Activated T-helper 1 cell treated with anti-CD3 and anti-CD28 coated beads, Interleukin-2, amount 50 U/mL, for 16 hours (primary cell): ENCODE measurements at places on chromosomes 3 and 15.

DNA sequence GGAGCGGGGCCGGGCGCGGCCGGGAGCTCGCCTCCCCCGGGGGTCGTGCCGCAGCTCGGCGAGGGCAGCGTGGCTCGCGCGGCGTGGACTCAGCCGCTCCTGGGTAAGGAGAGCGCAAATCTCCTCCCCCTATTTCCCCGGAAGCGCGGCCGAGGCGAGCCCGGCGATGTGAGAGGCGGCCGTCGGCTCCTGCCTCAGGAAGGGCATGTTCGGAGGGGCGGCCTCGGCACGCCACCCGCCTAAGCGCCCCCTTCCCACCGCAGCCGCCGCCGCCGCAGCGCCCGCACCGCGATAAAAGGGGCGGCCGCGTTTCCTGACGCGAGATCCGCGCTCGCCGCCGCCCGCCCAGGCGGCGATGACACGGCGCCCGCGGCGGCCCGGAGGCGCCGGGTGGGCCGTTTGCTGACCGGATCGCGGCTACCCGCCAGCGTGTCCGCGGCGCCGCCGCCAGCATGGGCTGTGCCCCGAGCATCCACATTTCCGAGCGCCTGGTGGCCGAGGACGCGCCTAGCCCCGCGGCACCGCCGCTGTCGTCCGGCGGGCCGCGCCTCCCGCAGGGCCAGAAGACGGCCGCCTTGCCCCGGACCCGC, at the start of gene PDE8A:
Gene PDE8A (plus strand): TSS at position 146 of the 590 bp plus-strand sequence. CDS start 307 bp downstream, at position 453.
- DNase-seq: peak; percentile 24

DNA sequence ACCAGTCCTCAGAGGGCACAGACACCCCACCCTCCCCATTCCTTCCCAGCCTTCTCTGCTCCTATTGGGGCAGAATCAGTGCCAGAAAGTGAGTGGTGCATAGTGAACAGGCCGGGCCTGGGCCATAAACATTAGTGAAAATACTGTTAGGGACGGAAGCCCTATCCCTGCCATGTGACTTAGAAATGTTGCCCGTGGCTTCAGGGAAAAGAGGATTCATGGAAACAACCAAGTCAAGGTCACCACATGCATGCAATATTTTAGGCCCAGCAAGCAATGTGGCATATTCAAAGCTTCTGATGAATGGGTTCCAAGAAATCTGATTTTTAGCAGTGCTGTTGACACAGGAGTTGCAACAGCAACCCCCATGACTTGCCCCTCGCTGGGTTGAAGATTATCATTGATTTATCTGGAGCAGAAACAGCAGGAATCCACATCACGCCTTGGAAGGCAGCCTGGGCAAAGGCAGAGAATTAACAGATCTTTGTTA, 52.3 kb downstream of the CCNL1 start:
- no peak for DNase-seq

DNA sequence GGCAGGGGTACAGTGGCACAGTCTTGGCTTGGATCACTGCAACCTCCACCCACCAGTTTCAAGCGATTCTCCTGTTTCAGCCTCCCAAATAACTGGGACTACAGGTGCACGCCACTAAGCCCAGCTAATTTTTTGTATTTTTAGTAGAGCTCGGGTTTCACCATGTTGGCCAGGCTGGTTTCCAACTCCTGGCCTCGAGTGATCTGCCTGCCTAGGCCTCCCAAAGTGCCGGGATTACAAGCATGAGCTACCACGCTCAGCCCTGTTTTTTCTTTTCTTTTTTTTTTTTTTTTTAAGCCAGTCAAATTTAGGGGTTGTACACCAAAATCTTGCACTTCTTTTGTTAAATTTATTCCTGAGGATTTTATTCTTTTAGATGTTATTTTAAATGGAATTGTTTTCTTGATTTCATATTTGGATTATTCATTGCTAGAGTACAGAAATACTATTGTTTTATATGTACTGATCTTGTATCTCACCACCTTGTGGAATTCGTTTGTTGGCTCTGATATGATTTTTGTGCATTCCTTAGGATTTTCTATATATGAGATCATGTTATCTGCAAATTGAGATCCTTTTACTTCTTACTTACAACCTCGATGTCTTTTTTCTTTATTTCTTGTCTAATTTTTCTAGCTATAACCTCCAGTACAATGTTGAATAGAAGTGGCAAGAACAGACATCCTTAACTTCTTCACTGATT, 65.6 kb downstream of the ZNF609 start:
- no peak for DNase-seq

DNA sequence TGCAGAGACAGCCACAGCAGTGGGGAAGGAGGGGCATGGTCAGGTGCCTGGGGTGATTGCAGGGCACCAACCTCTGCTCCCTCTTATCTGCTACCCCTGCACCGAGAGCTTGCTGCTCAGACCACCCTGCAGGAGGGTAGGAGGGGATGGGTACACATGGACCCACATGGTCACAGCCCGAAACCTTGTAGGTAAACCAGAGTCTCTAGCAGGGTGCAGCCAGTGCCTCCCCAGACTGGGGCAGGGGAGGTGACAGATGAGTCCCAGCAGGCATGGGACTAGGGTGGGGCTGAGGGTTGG, 49.2 kb downstream of the FAH start:
- DNase-seq: no peak

DNA sequence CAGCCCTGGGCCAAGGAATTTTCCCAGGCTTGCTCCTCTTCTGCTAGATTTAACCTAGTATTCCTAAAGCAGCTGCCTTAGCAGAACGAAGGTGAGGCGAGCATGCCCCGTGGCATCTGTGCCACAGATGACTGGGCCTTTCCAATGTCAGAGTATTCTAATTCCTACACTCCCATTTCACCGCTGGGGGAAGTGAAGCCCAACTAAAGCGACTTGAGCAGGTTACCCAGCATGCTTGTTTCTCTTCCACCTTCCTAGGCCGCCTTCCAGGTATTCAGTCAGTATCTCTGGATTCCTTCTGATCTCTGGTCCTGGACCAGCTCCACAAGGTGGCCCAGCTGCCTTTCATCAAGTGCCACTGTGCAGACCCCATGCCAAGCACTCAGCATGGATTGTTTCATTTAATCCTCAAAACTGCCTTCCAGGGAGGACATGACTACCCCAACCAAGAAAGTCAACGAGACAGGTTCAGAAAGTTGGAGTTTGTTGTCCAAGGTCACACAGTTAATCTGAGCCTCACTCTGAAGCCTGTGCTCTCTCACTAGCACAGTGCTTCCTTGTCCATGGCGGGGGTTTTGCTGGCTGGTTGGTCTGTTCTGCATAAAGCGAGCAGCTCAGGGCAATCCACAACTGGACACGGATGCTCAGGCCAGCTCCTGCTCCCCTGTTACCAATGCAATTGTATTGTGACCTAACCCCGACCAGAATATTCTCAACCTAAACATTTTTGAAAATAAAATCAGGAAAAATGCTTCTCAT, 15.1 kb downstream of the MYO5C start:
- no peak for DNase-seq

- no peak for DNase-seq
Observed at GRCh38 chr3:9581742-9582141, 28.1 kb upstream of the LHFPL4 start.

GRCh38 chr15:57881972-57882371, 175.5 kb downstream of the POLR2M start:
- no peak for DNase-seq

GRCh38 chr3:3307491-3307890, 128.0 kb upstream of the CRBN start:
- DNase-seq: no peak

DNA sequence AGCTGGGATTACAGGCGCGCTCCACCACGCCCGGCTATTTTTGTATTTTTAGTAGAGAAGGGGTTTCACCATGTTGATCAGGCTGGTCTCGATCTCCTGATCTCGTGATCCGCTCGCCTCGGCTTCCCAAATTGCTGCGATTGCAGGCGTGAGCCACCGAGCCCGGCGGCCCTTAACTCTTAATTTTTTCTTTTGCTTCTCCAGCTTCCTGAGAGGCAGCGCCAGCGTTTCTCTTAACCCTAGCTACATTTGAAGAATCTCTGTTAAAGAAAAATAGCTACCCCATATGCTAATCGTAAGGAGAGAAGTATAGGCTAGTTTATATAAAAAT, 465 bp upstream of the GK5 start:
- no peak for DNase-seq

DNA sequence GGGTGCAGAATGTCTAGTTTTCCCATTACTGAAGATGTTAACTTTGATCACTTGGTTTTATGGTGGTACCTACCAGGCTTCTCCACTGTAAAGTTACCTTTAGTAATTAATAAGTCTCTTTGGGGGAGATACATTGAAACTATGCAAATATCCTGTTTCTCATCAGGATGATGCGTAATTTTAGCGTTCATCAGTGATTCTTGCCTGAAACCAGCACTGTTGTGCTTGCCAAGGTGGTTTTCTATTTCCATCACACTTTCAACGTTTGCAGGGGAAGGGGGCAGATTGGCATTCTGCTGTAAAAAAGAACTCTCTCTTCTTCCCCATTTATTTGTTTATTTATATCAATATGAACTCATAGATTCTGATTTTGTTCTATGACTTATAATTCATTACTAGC, 61.0 kb downstream of the SSR3 start:
- DNase-seq: no peak

GRCh38 chr15:76338486-76339304, 2.1 kb downstream of the ISL2 start:
- DNase-seq: no peak

GRCh38 chr3:9223672-9224071, 25.8 kb downstream of the SRGAP3 start:
- DNase-seq: no peak

DNA sequence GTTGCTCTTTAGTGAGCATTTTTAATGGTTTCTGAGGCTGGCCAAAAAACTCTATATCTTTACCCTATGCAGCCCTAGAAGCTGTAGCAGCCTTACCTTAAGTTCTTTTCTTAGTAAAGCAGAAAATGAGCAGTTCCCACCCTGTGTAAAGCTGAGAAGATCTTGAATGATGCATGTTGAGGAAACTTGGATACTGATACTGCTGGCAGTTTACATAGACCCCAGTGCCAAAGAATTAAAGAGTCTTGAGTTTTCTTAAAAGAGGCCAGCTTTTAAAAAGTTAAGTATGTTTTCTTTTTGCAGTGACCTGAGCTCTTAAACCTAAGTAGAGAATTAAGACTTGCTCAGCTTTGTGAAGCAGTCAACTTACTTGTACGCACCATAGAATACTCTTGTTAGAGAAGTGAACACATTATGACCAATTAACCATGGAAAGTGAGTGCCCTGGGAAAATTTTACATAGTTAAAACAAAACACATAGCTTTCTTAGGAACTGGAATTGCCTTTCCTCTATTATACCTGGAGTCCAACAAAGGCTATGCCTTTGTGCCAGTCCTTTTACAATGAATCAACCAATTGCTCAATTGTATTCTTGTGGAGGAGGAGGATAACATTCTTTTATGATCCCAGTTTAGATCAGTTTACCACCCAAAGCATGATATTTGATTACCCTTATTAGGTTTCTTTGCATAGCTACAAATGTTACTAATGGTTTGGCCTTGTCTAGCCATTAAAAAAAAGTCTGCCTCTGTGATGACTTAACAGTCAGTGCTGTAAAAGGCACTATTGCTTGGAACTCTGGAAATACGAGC, 28.4 kb downstream of the PLS1 start:
- DNase-seq: no peak

DNA sequence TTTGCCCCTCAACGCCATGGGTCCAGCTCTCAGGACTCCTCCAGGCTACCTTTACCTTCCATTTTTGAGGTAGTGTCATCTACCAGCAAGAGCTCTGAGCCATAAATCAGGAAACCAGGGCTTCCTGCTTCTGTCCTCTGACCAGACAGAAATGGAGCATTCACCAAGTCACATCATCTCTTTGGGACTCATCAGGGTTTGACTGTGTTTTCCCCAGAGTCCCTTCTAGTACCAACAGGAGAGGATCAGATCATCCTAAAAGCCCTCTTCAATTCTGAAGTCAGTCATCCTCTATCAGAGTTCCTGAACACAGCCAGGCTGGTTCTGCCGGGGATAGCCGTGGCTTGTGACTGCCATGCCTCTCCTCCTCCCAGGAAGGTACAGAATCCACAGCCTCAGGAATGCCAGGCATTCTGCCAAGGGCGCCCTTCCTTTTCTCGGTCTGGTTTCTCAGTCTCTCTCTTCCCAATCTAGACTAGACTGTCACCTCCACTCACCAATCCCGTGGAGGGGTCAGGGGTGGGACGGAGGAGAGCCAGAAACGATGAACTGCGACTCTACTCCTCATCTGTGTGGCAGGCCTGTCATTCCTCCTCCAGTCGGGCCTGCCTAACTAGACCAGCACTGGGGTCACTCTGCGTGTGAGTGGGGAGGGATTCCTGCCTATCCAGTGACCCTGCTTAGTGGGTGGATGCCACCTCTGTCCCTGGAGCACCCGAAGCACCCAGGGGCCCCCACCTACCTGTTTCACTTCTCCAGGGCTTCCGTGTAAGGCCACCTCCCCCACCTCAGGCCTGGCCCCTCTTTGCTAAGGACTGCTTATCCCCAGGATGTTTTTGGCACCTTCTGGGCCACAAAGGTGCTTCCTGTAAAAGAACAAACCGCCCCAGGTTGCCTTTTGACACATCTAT, 30.9 kb downstream of the CCNL1 start:
- DNase-seq: no peak

- DNase-seq: no peak
Observed at GRCh38 chr3:39879581-39879980, 70.2 kb downstream of the MYRIP start.

DNA sequence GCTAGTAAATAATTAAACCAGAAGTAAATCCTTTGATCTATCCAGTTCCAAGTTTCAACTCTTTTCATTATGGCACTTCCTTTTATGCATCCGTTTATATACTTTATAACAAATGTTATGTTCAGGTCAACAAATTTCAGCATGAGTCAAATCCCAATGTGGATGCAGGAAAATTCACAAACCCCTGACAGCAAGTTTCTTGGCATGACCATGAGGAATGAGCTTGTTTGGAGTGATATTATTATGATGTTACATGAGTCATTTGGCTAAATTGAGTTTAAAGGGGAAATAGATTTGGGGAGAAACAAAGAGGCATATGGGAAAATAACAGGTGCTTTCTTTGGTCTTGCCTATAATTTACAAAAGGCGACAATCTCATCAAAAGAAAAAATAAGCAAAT, 32.1 kb upstream of the KCNMB2 start:
- DNase-seq: no peak

DNA sequence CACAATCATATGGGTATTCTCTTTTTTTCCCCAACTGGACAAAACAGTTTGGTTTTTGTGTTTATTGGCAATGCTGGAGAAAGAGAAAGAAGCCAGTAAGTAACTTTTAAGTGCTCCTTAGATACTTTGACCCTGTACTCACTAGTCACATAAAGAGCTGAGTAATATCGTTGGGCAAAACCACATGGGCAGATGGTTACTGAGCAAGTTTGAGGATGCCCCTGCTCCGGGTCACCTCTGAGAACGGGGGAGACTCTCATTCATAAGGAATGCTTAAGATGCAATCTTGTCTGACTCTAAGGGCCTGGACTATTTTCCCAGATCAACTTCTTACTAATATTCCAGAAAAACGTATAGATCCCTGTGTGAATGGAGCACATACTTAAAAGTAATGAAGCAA, 106.4 kb upstream of the SLC2A2 start:
- no peak for DNase-seq

GRCh38 chr3:78048698-78049097, 1008.8 kb downstream of the ROBO2 start:
- no peak for DNase-seq
